ENCODE measurements at places on chromosomes 2 and 18.

GRCh38 chr2:195709901-195710806 lies 53.1 kb downstream of the SLC39A10 start:
- no peak for DNase-seq

- DNase-seq: no peak
These were observed 46.6 kb upstream of the SLC14A1 start for GRCh38 chr18:45677276-45677807.

DNA sequence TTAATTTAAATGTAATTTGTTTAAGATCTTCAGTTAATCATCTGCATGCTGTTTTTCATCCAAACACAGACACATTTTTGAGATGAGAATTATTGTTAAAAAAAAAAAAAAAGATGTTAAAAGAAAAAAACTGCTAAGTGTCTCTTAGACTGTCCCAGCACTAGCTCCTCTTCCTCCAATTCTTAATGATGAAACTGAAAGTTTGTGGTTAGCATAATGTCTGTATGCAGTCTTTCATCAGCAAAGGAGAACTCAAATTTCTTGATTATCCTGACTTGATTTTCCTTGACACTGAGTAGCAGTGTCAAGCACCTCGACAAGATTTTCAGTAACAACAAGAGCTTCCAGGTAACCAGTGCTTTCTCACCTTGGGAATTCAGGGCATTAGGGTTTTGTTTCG lies 274.4 kb downstream of the LRRTM1 start:
- DNase-seq: no peak

DNA sequence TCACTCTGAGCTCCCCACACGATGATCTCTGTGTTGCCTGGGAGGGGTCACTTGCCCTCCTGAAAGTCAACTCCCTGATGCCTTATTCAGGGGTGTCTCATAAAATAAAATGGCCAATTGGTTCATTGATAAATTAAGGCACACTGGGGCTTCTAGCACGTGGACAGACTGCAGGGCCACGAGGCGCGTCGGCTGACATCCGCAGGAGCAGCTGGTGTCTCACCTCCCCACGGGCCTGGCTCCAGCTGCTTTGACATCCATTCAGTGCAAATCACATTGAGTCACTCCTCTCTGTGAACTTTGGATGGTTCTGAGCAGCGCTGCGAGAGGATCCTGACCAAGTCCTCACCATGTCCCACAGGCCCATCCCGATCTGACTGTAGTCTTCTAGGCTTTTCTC lies 4.6 kb upstream of the ST8SIA3 start:
- no peak for DNase-seq

GRCh38 chr2:83063511-83063910 lies 1395.6 kb downstream of the SUCLG1 start:
- no peak for DNase-seq

- DNase-seq: no peak
These were observed 162.2 kb upstream of the TWIST2 start for GRCh38 chr2:238685713-238686112.

GRCh38 chr2:219871351-219871750 lies 243.9 kb downstream of the SLC4A3 start:
- DNase-seq: no peak

GRCh38 chr2:7633566-7634153 lies 716.4 kb downstream of the RNF144A start:
- no peak for DNase-seq

DNA sequence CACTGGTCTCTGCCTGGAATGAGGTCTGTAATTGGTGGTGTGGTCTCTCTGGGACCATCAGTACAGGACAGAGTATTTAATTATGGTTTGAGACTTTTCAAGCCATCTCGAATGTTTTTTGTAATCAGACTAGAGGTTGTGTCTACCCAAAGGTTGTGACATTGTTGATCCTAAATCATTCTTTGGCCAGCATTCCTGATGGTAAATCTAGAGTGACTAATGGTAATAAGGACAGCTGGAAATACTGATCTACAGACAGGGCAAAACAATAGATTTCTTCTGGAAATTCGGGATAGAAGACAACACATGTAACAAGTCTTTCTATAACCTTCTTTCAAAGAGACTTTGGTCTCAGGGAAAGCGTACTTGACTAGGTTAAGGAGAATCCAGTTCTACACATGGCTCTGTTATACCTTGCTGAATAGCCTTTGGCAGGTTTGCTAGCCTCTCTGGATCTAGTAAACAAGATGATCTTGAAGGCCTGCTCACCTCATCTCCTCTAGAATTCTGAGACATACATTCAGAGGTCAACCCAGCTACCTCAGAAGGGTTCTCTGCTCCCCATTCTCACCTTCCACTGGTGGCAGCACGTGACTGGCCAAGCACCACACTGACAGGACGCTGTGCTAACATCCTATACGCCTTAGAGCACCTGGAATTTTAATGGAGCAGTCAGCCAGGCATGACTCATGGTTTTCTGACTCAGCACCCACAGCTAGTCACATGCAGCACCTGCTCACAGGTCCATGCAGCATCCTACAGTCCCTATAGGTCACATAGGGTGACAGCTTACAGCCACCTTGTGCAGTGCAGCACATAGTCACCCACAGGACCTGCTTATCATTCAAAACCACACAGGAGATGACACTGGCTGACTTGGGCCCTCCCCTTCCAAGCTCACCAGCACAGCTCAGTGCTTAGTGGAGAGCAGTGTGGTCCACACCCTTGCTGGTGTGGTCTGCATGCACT lies 12.2 kb downstream of the PLB1 start:
- peak; percentile 18 for DNase-seq

DNA sequence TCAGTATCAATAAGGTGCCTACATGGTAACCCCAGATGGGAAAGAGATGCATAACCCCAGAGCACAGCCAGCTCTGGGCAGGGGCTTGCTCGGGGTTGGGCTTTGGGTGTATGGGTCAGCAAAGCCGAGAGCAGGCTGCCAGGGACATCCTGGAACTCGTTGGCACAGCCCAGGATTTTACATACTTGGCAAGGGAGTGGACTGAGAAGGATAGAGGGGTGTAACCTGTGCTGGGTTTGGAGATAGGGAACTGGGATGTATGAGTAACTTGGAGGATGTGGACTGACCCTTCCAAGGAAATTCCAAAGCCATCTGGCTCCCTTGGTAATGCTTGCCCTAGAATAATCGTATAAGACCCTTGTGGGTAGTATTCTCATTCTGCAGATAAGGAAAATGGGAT lies 44.2 kb downstream of the GPR39 start:
- no peak for DNase-seq

- no peak for DNase-seq
These were observed 104.7 kb downstream of the TNS1 start for GRCh38 chr2:217897816-217898806.

DNA sequence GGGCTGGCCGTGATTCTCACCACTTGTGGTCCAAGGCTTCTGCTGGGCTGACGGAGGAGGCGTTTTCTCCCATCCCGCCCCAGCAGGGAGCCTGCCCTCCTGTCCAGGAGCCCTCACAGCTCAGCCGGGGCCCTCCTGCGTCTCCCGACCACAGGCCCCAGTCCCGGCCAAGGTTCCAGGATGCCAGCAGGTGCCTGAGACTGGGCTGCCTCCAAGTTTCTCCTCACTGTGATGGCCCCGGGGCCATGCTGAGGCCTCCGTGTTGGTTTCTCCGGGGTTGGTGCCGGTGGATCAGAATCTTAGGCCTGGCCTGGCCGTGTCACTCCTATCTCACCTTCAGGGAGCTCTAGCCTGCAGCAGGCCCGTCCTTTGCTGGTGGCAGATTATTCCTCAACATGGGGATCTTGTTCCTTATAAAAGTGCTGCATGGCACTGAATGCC lies 5.9 kb downstream of the KCNG2 start:
- no peak for DNase-seq

DNA sequence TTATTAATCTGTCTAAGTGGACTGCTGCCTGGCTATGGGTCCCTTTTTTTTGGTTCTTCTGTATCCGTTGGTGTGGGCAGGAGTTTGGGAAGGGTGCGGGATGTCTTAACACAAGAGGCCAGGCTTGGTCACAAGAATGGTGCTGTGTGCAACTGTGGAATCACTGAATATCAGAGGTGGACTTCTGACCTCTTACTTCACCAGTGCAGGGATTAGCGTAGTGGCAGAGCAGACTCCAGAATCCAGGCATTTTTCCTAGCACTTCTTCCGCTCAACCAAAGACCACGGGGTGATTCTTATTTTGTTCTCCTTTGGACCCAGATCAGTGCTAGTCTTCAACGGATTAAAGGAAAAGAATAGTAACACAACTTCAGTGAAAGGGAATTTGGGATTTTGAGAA lies 254.3 kb upstream of the TNP1 start:
- DNase-seq: no peak

GRCh38 chr18:58590254-58590653 lies 38.6 kb downstream of the ALPK2 start:
- DNase-seq: no peak

DNA sequence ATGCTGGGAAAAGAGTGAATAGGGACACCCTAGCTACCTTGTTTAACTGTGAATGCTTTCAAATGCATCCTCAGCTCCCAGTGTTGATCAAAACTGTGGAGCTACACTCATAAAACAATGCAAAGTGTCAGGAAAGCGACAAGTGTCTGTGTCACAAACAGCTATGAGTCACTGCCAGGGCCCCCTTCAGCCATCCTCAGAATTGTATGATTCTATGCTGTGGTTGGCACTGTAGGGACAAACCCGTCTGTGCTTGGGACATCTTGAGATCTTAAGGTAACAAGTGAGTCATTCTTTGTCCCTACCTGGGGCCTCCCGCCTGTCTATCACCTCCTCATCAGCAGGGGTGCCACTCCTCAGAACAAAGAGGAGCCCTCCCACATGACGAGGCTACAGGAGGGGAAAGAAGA lies 42.4 kb downstream of the KLF7 start:
- peak; percentile 43 for DNase-seq

- DNase-seq: no peak
These were observed 59.1 kb downstream of the COA5 start for GRCh38 chr2:98548920-98549818.

- DNase-seq: no peak
These were observed 18.9 kb downstream of the TTR start for GRCh38 chr18:31610286-31611205.

DNA sequence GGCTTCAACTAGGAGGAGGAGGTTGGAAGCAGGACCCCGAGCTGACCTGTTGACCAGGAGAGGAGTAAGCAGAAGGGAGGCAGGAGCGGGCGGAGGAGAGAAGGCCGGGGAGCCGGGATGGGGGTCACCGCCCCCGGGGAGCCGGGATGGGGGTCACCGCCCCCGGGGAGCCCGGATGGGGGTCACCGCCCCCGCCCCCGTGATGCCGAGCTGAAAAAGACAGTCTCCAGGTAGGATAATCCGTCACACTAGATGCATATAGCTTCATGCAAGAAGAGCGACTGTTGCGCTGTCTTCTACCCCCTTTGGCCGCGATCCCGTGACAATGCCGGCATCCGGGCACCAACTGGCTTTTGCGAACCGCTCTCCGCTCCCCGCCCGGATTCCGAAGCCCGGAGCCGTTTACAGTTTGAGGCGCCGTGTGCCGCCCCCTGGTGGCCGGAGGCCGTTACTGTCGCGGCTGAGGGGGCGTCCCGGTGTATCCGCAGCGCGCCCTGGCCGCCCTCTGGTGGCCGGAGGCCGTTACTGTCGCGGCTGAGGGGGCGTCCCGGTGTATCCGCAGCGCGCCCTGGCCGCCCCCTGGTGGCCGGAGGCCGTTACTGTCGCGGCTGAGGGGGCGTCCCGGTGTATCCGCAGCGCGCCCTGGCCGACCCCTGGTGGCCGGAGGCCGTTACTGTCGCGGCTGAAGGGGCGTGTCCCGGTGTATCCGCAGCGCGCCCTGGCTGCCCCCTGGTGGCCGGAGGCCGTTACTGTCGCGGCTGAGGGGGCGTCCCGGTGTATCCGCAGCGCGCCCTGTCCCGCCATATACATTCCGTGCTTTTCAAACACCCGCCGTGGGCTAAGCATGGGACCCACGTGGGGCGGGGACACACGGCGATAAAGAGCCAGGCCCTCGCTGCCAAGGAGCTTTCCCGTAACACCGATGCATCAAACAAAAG lies 89.6 kb downstream of the ACTR3 start:
- DNase-seq: peak; percentile 82

DNA sequence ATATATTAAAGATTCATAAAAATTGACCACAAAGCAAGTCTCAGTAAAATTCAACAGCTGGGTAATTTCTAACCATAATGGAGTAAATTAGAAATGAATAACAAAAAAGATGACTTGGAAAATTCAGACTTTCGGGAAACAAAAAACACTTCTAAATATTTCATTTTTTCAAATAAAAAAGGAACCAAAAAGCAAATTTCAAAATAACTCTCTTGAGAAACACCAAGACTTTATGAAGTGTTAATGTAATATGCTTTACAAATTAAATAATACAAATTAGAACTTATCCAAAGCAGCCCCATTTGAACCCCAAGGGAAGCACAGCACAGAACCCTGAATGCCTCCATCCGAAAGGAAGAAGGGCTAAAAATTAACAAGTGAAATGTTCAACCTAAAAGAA lies 175.9 kb downstream of the HDAC4 start:
- DNase-seq: no peak

GRCh38 chr2:188993247-188993646 lies 19.1 kb downstream of the COL3A1 start:
- no peak for DNase-seq

- DNase-seq: no peak
These were observed 10.9 kb upstream of the FHL2 start for GRCh38 chr2:105409717-105410116.

GRCh38 chr2:217099561-217099960 lies 239.7 kb upstream of the TNP1 start:
- DNase-seq: no peak

- DNase-seq: no peak
These were observed 237.6 kb upstream of the APCDD1 start for GRCh38 chr18:10216791-10217190.

DNA sequence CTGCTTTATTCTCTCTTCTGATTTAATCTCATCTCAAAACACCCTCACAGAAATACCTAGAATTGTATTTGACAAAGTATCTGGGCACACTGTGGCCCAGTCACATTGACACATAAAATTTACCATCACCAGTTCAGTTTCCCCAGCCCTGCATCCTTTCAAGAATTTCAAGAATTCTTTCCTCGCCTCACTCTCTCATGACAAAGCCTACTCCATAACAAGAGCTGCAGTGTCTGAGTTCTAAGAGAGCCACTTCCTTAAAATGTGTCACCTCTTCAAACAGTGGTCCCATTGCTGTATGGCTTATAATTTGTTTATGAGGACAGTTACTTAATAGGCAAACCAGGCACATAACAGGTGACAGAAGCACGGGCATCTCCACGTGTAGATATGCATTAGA lies 90.9 kb upstream of the STK39 start:
- no peak for DNase-seq

GRCh38 chr2:198008230-198008629 lies 203.8 kb downstream of the PLCL1 start:
- DNase-seq: no peak

GRCh38 chr2:43300781-43301583 lies 74.6 kb upstream of the ZFP36L2 start:
- DNase-seq: no peak

DNA sequence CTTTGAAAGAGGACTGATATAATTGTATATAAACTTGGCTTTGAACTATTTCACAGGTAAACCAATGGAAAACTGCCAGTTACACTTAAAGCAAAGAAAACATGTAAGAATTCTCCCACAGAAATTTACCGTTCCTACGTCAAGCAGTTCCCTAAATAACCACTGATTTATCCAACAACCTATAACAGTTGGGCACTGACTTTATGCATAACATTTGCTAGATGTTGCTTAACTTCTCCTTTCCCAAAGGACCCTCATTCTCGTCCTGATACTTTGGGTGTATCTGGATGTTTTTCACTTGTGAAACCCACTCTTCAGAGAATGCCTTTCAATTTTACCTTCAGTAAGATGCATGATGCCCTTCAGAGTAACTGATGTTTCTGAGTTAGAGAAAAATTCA lies 43.8 kb downstream of the STAT1 start:
- no peak for DNase-seq
